ENCODE measurements at places on chromosomes 12 and 14.

DNA sequence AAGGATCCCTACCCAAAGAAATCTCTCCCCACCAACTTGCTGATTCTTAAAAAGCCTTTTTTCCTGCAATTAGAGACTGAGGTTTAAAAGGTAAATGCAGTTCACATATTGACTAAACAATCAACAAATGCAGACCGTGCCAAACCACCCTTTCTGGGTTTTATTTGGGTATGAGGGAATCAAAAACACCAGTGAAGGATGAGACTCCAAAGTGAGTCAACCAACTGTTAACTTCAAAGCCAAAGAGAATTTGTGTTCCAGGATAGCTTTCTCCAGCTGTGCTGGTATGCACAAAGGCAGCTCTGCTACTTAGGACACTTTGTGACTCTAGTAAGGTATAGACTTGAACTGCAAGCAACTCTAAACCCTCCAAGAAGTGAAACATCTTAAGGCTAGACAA is 39.4 kb downstream of the RPS29 start:
- no peak for DNase-seq

DNA sequence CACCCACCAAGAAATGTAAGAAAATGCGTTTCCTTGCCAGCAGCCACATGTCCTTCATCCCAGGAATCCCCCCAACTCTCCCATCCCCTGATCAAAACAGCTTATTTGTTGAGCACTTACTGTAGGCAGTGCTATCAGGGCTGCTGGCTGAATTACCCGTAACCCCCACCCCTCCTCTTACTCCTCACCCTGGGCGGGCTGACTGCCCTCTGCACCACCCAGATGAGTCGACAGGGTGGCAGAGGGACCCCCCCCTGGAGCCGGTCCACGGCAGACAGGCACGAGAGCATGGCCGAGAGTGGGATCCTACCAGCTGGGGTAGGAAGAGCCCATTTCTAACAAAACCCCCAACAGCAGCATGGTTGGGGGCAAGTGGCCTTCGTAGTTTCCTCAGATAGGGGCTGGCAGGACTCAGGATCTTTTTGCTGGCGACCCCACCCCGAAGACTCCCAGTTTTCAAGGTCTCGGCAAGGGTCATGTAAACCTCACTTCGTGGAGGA is 1.1 kb upstream of the RHOF start:
- DNase-seq: no peak

DNA sequence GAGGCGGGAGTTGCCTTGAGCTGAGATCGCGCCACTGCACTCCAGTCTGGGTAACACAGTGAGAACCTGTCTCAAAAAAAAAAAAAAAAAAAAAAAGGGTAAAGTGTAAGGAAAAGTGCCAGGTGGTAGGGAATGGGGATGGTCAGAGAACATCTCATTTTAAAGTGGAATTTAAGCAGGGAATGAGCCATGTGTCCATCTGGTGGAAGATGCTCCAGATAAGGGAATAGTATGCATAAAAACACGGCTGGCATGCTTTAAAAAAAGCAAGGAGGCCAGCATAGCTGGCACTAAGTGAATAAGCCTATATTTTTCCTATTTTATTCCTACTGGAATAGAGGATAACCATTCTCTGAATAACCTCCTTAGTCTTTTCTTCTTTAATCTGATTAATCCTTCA is 33.7 kb downstream of the FAM186A start:
- no peak for DNase-seq

DNA sequence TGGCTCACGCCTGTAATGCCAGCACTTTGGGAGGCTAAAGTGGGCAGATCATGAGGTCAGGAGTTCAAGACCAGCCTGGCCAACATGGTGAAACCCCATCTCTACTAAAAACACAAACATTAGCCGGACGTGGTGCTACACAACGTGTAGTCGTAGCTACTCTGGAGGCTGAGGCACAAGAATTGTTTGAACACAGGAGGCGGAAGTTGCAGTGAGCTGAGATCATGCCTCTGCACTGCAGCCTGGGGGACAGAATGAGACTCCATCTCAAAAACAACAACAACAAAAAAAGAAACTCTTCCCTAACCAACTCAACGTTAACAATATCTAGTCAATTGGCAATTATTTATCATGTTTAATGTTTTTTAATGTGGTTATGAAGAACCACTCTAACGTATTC is 89.3 kb downstream of the EPS8 start:
- no peak for DNase-seq

GRCh38 chr12:59742841-59743240 is 147.0 kb downstream of the SLC16A7 start:
- DNase-seq: no peak

- DNase-seq: no peak
Measured at GRCh38 chr14:20622816-20623291, 18.6 kb downstream of the OR6S1 start.

DNA sequence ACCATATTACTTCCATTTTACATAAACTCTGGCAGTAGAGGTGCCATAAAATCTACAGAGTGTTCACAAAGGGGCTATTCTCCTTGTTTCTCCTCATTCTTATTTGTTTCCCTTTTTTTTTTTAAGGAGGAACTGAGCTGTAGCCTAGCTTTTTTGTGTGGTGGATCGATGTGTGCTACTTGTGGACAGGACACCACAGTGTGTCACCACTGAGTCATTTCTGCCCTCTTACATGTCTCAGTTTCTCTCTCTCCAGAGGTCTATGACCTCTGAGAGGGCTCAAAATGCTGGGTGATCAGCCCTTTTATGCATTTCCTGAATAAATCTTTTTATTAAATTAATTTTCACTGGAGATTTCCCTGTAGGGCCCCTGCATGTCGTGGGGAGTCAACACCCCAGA is 370.2 kb downstream of the ADGRD1 start:
- no peak for DNase-seq

DNA sequence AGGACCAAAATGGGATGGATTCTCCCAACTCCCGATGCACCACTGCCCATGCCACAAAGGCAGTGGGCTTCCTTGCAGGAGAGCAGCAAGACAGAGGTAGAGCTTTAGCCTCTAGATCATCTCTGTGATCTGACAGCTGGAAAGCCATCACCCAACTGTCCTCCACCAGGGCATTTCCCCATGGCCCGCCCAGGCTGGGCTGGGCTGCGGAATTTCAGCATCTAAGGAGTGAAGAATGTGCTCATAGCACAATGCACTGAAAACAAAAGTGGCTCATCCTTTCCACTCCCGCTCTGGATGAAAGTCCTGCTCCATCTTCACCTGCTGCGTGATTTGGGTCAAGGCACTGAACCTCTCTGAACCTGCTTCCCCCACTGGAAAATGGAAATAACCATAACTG is 5.6 kb downstream of the SYNE3 start:
- DNase-seq: no peak

GRCh38 chr12:52156757-52157565 is 34.9 kb downstream of the KRT80 start:
- peak; percentile 9 for DNase-seq

GRCh38 chr14:64807551-64807950 is 72.2 kb downstream of the SPTB start:
- no peak for DNase-seq

GRCh38 chr12:79938843-79939242 is 3.9 kb upstream of the PPP1R12A start:
- DNase-seq: no peak

GRCh38 chr14:54597795-54598443 is 31.0 kb downstream of the SAMD4A start:
- DNase-seq: no peak

DNA sequence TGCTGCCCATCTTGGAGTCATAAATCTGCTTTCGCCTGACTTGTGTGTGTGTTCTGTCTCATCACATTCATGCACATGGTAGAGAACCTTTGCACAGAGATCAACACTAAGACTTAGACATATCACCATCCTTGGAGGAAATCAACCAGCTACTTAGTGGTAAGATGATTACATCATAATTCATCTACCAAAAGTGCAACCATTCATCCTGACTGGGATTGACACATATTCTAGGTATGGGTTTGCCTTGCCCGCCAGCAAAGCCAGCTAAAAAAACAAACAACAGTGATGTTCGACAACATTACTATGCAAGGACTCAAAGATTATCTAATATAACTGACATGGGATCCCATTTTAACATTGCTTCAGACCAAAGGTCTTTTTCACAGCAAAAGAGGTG is 228.7 kb downstream of the NUAK1 start:
- DNase-seq: no peak

DNA sequence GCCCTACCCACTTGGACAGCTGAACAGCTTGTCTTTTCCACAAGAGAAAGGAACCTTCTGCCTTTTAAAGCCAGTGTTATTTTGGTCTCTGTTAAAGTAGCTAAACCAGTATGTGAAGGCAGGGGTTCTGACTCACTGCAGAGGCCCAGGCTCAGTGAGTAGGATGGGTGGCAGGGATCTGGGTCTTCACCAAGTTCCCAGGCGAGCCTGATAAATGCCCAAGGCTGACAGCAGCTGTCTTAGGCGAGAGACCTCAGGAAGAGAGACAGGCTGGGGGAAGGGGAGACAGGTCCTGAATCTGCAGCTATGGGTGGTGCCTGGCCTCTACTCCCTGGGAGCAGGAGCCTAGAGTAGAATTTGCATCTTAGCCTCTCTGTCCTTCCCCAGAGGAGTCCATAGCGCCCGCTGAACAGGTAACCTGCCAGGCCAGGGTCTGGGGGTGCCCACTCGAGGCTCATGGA is 18.1 kb upstream of the KIF26A start:
- no peak for DNase-seq

DNA sequence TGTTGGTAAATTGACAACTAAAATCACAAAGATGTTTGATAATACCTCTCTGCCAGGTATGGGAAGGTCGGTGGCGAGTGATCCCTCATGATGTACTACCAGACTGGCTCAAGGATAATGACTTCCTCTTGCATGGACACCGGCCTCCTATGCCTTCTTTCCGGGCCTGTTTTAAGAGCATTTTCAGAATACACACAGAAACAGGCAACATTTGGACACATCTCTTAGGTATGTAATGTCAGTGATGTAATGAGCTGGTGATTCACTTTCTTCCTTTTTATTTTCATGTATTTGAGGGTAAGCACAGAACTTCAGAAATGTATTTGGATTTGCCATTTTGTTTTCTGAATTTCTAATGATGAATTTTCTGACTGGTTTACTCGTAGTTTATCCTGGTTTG is 42.6 kb upstream of the LRTM2 start:
- DNase-seq: no peak

DNA sequence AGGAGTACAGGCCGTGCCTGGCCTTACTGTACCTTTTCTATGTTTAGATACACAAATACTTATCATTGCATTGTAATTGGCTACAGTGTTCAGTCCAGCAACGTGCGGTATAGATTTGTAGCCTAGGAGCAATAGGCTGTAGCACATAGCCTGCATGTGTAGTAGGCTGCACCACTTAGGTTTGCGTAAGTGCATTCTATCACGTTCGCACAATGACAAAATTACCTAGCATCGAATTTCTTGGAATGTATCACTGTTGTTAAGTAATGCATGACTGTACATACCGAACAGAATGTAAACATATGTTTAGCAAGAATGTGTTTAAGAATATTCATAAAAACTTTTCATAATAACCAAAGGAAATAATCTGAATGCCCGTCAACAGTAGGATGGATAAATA is 31.9 kb downstream of the VRTN start:
- no peak for DNase-seq

GRCh38 chr14:55381561-55381960 is 30.1 kb downstream of the ATG14 start:
- no peak for DNase-seq

Measured in NK-92 treated with Interleukin-12 subunit alpha and Interleukin-12 subunit beta, amount 100 ng/mL, for 24 hours (cell line).